Left renal pelvis (tissue), 4 donors: ENCODE measurements at places on chromosomes 5 and 9.

- DNase-seq: no peak
Measured at GRCh38 chr5:39108987-39109386, 34.8 kb upstream of the RICTOR start.

DNA sequence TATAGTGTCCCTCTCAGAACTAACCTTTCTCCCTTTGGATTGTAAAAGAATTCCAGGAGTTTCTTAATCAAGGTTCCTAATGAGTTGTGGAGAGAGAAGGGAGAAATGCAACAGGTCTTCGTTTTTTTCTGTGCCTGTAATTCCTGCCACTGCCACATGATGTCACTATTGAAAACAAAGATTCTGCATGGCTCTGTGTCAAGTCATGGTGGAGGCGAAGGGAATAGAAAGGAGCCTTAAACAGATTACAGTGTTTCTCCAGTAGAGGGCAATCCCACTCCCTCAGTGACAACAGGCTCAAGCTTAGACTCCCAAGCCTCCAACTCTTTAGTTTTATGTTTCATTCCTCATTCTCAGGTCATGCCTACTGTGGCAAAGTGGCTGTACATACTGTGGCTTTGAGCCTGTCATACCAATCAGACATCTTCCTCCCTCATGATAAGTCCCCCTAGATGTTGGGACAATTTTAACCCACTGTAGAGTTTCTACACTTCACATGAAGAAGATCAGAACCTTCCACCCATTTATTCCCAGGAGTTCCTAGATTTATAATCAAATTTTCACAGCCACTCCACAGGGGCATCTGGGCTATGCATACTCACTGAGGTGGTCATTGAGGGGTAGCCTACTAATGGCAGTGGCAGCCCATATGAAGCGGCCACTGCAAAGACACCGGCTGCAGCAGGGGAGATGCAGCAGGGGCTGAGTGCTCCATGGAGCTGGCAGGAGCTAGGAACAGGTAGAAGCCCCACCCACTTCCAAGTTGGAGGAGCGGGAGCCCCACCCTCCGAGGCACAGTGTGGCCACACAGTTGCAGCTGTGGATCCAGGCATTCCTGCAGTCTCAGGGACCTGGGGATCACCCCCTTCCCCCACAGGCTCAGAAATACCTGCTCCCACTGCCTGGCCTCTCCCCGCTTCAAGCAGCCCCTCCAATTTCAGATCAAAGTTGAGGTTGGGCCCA is 97.4 kb upstream of the TRIM32 start:
- DNase-seq: no peak

DNA sequence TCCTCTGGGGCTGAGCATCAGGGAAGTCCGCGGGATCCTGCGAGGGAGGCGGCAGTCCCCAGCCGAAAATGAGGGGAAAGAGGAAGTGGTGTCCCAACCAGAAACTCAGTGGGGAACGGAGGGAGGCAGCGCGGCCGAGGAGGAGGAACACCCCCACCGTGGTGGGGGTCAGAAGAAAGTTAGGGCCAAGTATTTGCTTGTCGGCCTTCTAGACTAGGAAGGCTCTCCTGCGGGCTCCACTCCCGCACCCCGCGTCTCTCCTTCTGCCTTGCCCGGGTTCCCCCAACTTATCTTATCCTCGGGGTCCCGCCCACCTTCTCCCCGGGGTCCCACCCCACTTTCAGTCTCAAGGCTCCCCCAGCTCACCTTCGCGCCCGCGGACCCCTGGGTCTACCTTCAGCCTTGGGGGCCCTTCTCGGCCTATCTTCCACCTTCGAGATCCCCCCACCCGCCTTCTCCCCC is 557 bp upstream of the PHF2 start:
- no peak for DNase-seq

DNA sequence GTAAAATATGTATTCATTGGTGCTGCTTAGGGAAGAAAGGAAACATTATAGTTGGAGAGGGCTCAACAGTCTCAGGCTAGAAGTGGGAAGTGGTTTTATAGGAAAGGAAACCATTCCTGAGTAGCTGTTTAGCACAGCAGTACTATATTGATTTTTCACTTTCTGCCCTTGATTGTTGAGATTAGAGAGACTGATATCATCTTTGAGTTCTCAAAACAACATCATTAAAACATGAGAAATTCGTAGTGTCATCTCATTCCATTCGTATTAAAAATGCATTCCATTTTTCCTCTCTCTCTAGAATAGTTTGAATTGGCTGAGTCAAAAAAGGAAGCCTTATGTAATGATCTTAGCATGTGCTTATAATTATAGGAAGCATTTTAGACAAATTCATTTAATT is 14.1 kb downstream of the POLR3G start:
- DNase-seq: no peak

- DNase-seq: no peak
Measured at GRCh38 chr5:74032617-74033016, 406.6 kb downstream of the ARHGEF28 start.

- no peak for DNase-seq
Measured at GRCh38 chr9:73643379-73644013, 491.8 kb downstream of the ANXA1 start.
